ENCODE measurements at places on chromosomes 11 and 22.

DNA sequence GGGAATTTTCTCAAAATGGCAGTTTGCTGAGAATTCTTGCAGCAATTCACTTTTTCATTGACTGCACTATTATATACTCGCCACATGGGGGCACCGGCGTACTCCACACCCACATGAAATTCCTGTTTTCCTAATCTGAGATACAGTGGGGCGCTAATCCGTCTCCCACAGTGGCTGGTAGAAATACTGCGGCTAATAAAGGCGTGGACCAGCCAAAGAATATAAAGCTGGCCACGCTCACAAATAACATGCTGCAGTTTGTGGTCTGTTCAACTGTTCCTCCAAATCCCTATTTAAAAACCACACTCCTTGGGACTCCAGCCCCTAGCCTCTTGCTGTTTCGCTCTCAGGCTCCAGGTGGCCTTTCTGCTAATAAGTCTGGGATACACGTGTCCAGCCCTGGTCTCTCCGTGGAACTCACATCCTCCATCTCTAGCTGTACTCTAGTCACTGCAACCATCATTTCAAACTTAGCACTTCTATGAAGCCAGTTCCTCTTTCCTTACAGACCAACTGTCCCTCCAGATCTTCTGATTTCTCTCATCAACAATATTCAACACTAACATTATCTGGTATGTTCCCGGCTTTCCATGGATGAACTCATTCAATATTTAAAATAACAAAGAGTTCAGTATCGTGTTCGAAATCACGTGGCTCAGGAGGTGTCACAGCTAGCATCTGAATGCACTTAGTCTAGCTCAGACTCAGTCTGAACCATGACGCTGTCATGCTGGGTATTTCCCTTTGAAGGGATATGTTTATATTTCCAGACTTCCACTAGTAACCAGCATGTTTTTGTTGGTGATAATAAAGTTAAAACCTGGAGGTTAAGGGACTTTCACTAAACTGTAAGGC, 22.0 kb downstream of the TBRG1 start:
- DNase-seq = no peak

GRCh38 chr11:45260071-45260470, 26.1 kb downstream of the SYT13 start:
- DNase-seq = no peak

GRCh38 chr22:27692243-27692642, 109.3 kb downstream of the MN1 start:
- DNase-seq = no peak

- no peak for DNase-seq
Measured at GRCh38 chr11:107957109-107957588, 28.9 kb downstream of the RAB39A start.

DNA sequence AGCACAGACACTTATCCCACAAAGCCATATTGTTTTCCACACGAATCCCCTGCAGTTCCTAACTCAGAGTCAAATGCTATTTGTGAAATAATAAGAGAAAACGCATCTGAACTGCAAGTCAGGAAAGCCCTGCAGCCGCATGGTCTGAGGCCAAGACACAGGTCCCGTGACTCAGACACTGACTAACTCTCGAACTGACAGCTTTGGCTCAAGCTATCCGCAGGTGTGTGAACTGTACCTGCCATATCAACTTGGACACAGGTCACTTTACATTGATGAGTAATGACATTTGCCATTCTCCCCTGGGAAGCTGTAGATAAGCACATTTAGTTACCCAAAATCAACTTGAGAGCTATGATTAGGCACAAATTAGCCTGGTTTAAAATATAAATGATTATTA, 34.9 kb upstream of the NFRKB start:
- no peak for DNase-seq

DNA sequence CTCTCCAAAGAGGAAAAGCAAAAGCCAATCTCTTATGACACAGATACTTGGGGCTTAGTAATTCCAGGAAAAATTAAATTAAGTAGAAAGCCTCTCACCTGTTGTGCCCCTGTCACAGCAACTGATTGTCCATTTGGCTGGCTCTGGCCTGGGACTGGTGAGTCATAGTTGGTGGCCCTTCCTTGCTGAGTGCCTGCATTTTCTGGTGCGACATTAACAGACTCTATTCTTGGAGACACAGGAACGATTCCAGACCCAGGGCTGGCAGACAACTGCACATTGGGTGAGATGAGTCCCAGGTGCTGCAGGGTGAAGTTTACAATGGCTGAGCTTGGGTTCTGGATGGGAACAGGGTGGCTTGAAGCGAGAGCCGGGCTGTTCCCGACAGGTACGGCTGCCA, 15.6 kb downstream of the E2F8 start:
- DNase-seq = no peak

GRCh38 chr11:87603887-87604286, 566.2 kb downstream of the TMEM135 start:
- no peak for DNase-seq

- no peak for DNase-seq
Measured at GRCh38 chr22:49230194-49230577, 597.5 kb downstream of the BRD1 start.

GRCh38 chr11:72642884-72643522, 31.2 kb downstream of the PDE2A start:
- peak; percentile 40 for DNase-seq

GRCh38 chr11:76999597-76999996, 34.6 kb upstream of the B3GNT6 start:
- no peak for DNase-seq

Data from activated gamma-delta T cell treated with anti-CD3 and anti-CD28 coated beads, Interleukin-2, amount 50 U/mL, for 16 hours (primary cell).